ENCODE measurements at places on chromosomes 5 and 9.

GRCh38 chr9:131264231-131264630, 12.1 kb downstream of the FAM78A start:
- no peak for DNase-seq

GRCh38 chr5:159426694-159427093, 96.4 kb upstream of the IL12B start:
- no peak for DNase-seq

DNA sequence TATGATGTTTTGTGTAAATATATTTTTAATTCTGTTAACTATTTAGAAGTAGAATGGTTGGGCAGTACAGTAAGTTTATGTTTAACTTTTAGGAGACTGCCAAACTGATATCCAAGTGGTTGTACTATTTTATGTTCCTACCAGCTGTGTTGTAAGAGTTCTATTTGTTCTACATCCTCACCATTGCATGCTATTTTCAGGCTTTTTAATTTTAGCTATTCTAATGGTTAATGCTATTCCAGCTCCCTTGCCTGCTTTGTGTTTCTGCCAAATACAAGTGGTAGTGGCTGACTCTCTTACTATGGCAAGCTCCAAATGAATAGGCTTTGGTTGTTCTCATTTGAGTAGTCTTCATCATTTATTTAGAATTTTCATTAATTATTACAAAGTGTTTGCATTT, 476.4 kb downstream of the KIF4B start:
- no peak for DNase-seq

DNA sequence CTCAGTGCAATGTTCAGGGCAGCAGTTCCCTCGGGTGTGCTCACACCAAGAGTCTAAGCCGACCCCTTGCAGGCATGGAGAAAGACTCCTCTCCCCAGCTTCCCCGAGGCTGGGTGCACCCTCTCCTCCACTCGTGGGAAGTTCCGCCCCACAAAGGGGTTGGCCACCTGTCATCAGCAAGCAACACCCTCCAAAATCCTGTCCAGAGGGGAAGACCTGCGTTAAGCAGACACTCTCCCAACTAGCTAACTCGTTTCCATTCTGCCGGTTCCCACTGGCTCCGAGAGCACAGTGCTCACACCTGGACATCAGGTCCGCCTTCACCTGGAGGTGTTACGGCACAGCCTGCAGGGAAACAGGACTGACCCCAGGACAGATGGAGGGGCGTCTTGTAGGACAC, 117.9 kb upstream of the IRX4 start:
- DNase-seq: no peak

GRCh38 chr9:137371946-137372651, 50.9 kb downstream of the EXD3 start:
- DNase-seq: no peak

- DNase-seq: no peak
Observed at GRCh38 chr5:98942847-98943246, 14.0 kb upstream of the CHD1 start.

DNA sequence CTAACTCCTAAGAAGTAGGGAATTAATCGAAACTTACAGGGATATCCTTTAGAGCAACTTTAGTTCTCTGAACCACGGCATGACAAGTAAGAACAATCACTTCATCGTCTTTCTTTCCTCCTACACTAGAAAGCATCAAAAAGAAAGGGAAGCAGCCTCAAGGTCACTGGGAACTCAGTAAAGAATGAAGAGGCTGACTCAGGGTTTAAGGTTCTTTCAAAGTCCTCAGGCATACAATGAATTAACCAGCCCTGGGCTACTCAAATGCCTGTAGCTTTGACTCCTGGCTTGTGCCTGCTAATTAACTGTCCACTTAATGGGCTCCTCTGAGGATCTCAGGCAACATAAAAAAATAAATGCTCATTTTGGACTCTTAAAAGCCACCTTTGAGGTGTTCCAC, 102.0 kb downstream of the TRIM32 start:
- DNase-seq: no peak
